Liver (tissue), 10 donors: ENCODE measurements at places on chromosomes 1 and 21.

- H3K27me3 ChIP-seq = no peaks in the 10 kb centered on the region
- no peak overlapping the region for H3K4me3 ChIP-seq
- H3K36me3 ChIP-seq = no peaks in the 10 kb centered on the region
- peak overlapping the region; percentile 89 for H3K27ac ChIP-seq
- peak; percentile 73 for DNase-seq
- peaks cover 4% of the 10 kb centered on the region for H3K4me1 ChIP-seq
Observed at GRCh38 chr21:42593007-42593814, 60.2 kb upstream of the PDE9A start.

DNA sequence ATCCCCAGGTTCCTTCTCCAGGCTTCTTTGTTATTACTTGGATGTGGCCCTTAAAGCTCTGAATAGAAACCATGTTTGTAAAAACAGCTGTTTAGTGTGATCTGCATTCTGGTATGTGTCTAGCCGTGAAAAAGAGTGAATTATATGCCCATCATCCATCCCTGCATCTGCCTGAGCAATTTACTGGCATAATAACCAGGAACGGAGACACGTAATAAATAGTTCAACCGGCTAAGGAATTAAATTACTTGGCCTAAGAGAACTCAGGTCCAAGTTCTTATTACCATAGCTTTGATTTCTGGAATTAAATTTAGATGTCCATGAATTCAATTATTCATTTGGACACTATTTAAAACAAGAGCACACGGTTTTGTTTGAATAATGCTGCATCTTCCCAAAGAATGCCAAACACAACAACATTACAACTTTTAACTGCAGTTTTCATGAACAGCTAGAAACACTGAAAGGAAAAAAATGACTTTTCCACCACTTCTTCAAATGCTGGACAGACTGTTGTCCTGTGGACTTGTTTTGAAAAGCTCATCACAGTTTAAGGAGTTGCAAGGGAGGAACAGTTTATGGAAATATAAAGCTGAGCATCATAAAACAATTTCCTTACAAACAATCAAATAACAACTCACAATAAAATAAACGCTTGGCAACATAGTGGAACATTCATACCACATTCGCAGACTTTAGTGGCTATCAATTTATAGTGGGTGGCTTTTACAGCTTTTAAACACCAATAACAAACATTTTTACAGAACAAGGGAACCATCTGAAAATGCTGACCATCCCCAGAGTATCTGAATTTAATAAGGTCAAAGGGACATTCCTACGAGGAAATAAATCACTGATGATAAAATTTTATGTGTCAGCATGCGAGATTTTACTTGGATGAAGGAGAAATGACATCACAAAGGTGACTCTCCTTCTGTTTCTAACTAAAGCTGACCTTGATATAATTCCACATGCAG, 144.7 kb downstream of the APP start:
- H3K4me3 ChIP-seq = no peak overlapping the region
- H3K27ac ChIP-seq = no peak overlapping the region
- peaks cover 6% of the 10 kb centered on the region for H3K36me3 ChIP-seq
- no peak for DNase-seq
- no peaks in the 10 kb centered on the region for H3K27me3 ChIP-seq

GRCh38 chr1:173395762-173396161, 81.4 kb upstream of the PRDX6 start:
- H3K4me1 ChIP-seq = no peaks in the 10 kb centered on the region
- H3K4me3 ChIP-seq = no peak overlapping the region
- H3K27me3 ChIP-seq = no peaks in the 10 kb centered on the region
- DNase-seq = no peak
- no peak overlapping the region for H3K27ac ChIP-seq

- no peaks in the 10 kb centered on the region for H3K27me3 ChIP-seq
- peaks cover 2% of the 10 kb centered on the region for H3K4me1 ChIP-seq
- peak overlapping the region; percentile 46 for H3K4me3 ChIP-seq
- DNase-seq = no peak
- H3K27ac ChIP-seq = peak overlapping the region; percentile 84
Observed at GRCh38 chr1:40257313-40257687, 736 bp upstream of the ZMPSTE24 start.

DNA sequence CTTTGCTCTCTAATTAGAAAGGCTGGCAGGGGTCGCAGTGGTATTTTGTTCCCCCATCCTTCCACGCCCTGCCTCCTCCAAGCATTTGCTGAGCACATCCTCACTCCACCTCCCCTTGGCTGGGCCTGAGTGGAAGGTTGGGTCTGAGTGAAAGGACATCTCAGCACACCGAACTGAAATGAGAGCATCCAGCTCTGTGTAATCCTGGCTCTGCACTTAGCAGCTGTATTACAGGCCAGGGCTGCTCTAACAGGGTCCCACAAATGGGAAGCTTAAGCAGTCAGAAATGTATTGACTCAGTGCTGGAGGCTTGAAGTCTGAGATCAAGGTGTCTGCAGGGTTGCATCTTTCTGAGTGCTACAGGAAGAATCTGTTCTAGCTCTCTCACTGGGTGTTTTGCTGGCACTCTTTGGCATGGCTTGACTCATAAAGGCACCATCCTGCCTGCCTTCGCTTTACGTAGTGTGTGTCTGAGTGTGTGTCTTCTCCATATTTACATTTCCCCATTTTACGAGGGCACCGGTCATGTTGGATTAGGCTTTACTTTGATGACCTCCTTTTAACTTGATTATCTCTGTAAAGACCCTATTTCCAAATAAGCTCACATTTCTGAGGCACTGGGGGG, 48.5 kb upstream of the IGSF21 start:
- no peak overlapping the region for H3K27ac ChIP-seq
- no peak overlapping the region for H3K4me3 ChIP-seq
- no peaks in the 10 kb centered on the region for H3K36me3 ChIP-seq
- no peaks in the 10 kb centered on the region for H3K4me1 ChIP-seq
- no peaks in the 10 kb centered on the region for H3K27me3 ChIP-seq
- DNase-seq = no peak

- H3K36me3 ChIP-seq = peaks cover 11% of the 10 kb centered on the region
- H3K27ac ChIP-seq = no peak overlapping the region
- H3K4me3 ChIP-seq = no peak overlapping the region
- no peaks in the 10 kb centered on the region for H3K27me3 ChIP-seq
- no peaks in the 10 kb centered on the region for H3K4me1 ChIP-seq
- no peak for DNase-seq
Observed at GRCh38 chr1:227775841-227776240, 39.6 kb upstream of the PRSS38 start.

- no peak for DNase-seq
- no peak overlapping the region for H3K27ac ChIP-seq
- H3K4me3 ChIP-seq = no peak overlapping the region
- H3K27me3 ChIP-seq = no peaks in the 10 kb centered on the region
Observed at GRCh38 chr1:177983482-177984135, 13.8 kb upstream of the SEC16B start.

DNA sequence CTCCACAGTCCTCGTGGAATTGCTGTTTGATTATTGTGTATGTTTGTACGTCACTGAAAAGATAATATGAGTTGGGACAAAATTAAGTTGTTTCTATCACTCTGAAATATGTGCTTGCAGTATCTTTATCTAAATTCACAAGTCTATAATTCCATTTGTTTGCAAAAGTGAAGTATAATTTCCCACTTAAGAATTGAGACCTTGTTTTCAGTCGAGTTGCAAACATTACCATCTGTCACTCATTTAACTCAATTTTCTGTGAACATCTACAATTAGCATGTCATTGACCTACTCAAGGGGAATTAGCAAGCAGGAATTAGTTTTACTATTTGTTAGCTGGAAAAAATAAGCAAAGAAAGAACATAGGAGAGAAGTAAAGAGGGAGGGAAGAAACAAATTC, 195.8 kb downstream of the TPR start:
- no peak overlapping the region for H3K27ac ChIP-seq
- DNase-seq = no peak
- H3K4me1 ChIP-seq = no peaks in the 10 kb centered on the region
- no peaks in the 10 kb centered on the region for H3K27me3 ChIP-seq
- H3K36me3 ChIP-seq = no peaks in the 10 kb centered on the region
- no peak overlapping the region for H3K4me3 ChIP-seq

GRCh38 chr1:25914074-25914995, 8.1 kb upstream of the STMN1 start:
- no peak overlapping the region for H3K27ac ChIP-seq
- no peaks in the 10 kb centered on the region for H3K4me1 ChIP-seq
- no peaks in the 10 kb centered on the region for H3K36me3 ChIP-seq
- no peaks in the 10 kb centered on the region for H3K27me3 ChIP-seq
- no peak overlapping the region for H3K4me3 ChIP-seq

GRCh38 chr21:26914557-26914956, 52.3 kb downstream of the ADAMTS5 start:
- no peaks in the 10 kb centered on the region for H3K36me3 ChIP-seq
- no peak overlapping the region for H3K27ac ChIP-seq
- H3K4me3 ChIP-seq = no peak overlapping the region

DNA sequence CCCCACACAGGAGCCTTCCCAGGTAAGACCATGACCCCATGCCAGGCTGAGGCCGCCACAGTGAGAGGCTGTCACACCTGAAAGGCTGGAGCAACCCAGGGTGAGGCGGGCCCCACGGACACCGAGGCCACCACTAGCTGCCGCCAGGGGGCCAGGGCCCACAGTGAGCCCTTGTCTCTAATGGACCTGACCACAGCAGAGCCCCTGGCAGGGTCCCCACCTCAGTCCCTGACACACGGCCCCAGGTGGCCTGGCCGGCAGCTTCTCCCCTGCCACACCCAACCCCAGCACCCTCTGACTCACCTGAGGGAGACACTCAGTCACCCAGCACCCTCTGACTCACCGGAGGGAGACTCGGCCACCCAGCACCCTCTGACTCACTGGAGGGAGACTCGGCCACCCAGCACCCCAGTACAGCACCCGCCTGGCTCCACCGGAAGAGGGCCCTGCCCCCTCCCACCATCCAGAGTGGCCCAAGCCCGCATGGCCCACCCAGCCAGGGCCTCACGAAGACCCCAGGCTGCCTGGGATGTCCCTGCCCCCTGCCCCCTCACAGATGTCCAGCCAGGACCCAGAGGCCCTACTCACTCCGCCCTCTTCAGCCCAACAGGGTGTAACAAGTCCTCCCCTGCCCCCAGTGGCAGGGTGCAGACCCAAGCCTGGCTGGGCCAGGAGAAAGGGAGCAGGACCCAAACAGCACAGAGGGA, 4.4 kb downstream of the DVL1 start:
- no peak overlapping the region for H3K4me3 ChIP-seq
- no peaks in the 10 kb centered on the region for H3K27me3 ChIP-seq
- DNase-seq = no peak

GRCh38 chr1:57036641-57037579, 71.1 kb upstream of the C8B start:
- no peak for DNase-seq
- no peaks in the 10 kb centered on the region for H3K27me3 ChIP-seq
- H3K27ac ChIP-seq = no peak overlapping the region

DNA sequence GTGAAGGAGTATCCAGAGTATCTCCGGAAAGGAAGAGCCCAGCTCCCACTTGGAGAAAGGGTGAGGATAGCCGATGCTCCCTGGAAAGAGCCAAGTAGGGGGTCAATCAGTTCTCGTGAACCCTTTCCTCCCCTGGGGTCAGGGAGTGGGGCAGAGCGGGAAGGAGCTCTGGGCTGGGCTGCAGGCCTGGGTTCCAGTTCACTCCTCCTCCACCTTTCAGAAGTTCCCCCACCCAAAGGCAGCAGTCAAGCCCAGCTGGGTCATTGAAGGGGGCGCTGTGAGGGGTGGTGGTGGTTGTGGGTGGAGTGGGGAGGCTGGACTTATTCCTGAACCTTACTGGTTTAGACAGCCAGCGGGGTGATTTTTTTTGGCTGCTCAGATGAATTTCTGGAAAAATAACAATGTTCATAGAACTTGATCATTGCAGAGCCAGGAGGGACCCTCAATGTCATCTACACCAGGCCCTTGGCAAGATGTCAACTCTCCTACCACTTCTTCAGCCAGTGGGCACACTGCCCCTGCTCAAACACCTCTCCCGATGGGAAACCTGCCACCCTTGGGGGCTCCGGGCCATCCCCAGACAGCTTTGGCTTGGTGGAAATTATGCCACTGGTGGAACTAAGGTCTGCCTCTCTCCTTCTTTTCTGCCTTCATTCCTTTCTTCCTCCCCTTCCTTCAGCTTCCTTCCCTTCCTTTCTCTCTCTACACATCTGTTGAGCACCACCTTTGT, 235.8 kb downstream of the TRABD2B start:
- no peaks in the 10 kb centered on the region for H3K27me3 ChIP-seq
- H3K36me3 ChIP-seq = no peaks in the 10 kb centered on the region
- no peak overlapping the region for H3K27ac ChIP-seq
- DNase-seq = no peak
- H3K4me3 ChIP-seq = no peak overlapping the region

- no peaks in the 10 kb centered on the region for H3K36me3 ChIP-seq
- peaks cover 4% of the 10 kb centered on the region for H3K4me1 ChIP-seq
- H3K27ac ChIP-seq = no peak overlapping the region
- DNase-seq = no peak
- H3K4me3 ChIP-seq = no peak overlapping the region
Observed at GRCh38 chr1:23718482-23718881, 24.8 kb upstream of the ELOA start.

DNA sequence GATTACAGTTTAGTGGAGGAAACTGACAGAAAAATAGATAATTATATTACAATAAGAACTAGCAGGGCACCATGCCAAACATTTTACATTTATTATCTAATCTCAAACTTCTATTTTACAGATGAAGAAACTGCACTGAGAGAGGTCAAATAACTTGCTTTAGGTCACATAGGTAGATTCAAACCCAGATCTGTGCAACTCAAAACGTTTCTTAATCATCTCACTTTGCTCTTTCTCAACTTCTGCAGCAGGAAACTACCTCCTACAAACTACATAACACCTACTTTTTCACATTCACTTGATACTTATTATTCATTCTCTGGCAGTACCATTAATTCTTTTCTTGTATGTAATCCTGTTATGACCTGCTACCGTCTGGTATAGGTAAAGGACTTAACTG, 49.9 kb upstream of the BCL10 start:
- no peak for DNase-seq
- peaks cover 2% of the 10 kb centered on the region for H3K36me3 ChIP-seq
- H3K27me3 ChIP-seq = no peaks in the 10 kb centered on the region
- no peak overlapping the region for H3K4me3 ChIP-seq
- no peak overlapping the region for H3K27ac ChIP-seq

GRCh38 chr1:178564086-178564782, 51.3 kb downstream of the TEX35 start:
- peaks cover 4% of the 10 kb centered on the region for H3K4me1 ChIP-seq
- no peaks in the 10 kb centered on the region for H3K27me3 ChIP-seq
- no peak overlapping the region for H3K4me3 ChIP-seq

DNA sequence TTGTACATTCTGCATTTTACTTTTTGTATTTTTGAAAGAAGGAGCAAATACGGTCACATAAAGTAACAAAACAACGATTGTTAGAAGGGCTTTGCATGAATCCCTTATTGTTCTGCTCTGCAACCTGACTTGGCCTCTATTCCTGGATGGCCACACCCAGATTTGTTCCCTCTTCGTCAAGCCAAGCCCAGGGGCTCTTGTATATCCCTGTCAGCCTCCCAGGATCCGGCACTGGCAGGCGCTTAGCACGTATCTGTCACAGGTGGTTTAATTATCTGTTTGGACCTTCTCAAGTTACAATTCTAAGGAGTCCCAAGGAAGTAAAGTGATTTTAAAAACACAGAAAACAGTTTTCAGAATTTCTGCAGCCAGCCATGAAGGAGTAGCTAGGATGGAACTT, 28.0 kb downstream of the CRYAA start:
- H3K4me1 ChIP-seq = no peaks in the 10 kb centered on the region
- no peaks in the 10 kb centered on the region for H3K36me3 ChIP-seq
- DNase-seq = no peak
- no peak overlapping the region for H3K27ac ChIP-seq
- H3K4me3 ChIP-seq = no peak overlapping the region
